Stimulated activated CD8-positive, alpha-beta memory T cell treated with anti-CD3 and anti-CD28 coated beads, Interleukin-15, amount 100 ng/mL, for 1 hour (primary cell): ENCODE measurements at places on chromosomes 5 and 9.
A peak's percentile ranks its signal among the peaks of the same experiment; 100 is the strongest.

- DNase-seq, result no peak
These were observed 65.8 kb downstream of the FSTL4 start for GRCh38 chr5:133546500-133546899.

- no peak for DNase-seq
These were observed 59.9 kb downstream of the IRX2 start for GRCh38 chr5:2691530-2691929.

GRCh38 chr5:174636094-174636493, 88.3 kb upstream of the MSX2 start:
- no peak for DNase-seq

DNA sequence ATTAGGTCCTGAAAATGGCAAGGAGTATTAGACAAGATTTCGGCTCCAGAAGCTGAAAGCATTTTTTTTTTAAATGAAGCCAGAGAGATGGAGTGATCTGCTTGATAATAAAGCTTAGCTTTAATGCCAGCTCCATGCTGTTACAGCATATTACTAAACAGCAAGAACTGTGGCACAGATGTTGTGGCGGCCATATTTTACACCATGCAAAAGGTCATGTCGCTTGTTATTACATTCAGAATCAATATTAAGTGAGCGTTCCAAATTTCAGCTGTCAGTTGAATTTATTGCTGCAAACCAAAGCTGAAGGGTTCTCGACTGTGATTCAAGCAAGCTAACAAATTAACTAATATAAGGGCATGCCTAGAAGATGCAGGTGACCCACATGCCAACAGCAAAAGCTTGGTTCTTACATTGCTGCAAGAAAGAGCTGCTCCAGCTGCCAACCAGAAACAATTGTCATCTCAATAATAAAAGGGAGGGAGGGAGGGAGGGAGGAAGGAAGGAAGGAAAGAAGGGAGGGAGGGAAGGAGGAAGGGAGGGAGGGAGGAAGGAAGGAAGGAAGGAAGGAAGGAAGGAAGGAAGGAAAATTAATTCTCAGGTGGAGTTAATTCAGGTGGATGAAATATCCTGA, 517.7 kb upstream of the WWC1 start:
- no peak for DNase-seq

GRCh38 chr9:123640792-123641222, 284.8 kb downstream of the CRB2 start:
- DNase-seq, result no peak

GRCh38 chr5:157295247-157295646, 29.3 kb downstream of the CYFIP2 start:
- no peak for DNase-seq

GRCh38 chr9:84997472-84997871, 327.9 kb downstream of the NTRK2 start:
- DNase-seq, result no peak

GRCh38 chr9:27800159-27800558, 226.9 kb upstream of the C9orf72 start:
- no peak for DNase-seq

DNA sequence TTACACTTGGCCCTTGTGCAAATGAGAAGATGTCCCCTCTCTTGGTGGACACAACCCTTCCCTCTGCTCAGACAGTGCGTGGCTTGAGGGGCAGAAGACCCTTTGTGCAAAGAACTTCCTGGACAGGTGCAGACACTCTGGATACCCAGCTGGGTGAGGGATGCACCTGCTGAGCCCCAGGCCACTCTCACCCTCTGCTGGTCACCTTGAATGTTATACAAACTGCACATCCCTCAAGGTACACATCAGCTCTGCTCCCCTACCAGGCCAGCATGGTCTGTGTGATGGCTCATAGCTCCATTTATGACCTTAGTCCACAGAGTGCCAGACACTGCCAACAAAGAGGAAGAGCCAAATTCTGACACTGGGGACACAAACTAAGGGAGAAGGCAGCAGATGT, 3.1 kb upstream of the DIRAS2 start:
- DNase-seq, result no peak

DNA sequence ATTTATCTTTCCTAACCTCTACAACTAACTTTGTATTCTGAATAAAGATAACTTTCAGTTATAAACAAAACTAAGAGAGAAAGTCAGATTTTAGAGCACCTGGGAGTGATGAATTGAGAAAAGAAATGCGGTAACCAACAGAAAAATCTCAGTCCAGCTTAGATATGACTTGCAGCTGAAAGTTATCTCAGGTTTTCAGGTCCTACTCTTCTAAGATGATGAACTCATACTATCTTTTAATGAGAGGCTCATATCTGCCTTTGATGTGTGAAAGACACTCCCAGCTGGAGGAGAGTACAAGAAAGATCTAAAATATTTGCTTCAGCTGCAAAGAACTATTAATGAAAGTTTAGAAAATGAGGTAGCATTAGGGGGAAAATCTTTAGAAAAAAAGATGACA, 190.5 kb downstream of the DENND1A start:
- DNase-seq, result no peak

GRCh38 chr9:120708526-120709224, 5.6 kb downstream of the MEGF9 start:
- DNase-seq, result no peak

GRCh38 chr9:37801287-37801850, 772 bp downstream of the DCAF10 start:
- DNase-seq, result no peak

- no peak for DNase-seq
These were observed 152.7 kb downstream of the FSTL4 start for GRCh38 chr5:133459474-133460160.

GRCh38 chr9:16358751-16359150, 511.7 kb downstream of the BNC2 start:
- DNase-seq, result no peak

GRCh38 chr5:172683645-172684471, 42.8 kb downstream of the NEURL1B start:
- DNase-seq, result peak; percentile 32

DNA sequence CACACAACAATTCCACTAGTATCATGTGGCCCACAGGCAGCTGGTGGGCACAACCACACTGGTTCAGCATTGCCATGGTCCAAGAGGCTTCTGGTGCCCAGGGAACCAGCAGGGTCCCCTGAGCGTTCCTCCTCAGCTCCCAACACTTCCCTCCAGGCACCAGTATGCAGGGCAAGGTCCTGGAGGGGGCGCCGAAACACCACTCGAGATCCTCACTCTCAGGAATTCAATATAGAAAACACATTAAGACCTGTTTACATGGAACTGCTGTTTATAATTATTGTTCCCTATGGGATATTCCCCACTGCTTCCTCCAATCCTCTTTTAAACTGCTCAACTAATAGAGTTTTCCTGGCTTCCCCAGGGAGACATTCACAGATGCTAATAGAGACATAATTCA, 91.9 kb upstream of the GABRP start:
- no peak for DNase-seq

- DNase-seq, result no peak
These were observed 11.8 kb downstream of the TBC1D9B start for GRCh38 chr5:179895861-179896260.

DNA sequence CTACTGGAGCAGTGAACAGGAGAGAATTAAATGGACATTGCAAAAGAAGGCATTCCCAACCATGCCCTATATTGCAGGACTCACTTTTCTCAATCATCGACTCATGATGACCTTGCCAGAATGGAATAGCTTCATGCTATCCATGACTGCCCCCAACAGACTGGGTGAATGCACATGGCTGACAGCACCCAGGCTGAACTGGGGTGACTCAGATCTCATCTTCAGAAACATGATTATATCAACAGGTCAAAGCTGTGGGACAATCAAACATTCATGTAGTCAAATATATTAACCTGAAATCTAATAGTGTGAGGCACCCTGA, 34.7 kb upstream of the MIER3 start:
- DNase-seq, result no peak

DNA sequence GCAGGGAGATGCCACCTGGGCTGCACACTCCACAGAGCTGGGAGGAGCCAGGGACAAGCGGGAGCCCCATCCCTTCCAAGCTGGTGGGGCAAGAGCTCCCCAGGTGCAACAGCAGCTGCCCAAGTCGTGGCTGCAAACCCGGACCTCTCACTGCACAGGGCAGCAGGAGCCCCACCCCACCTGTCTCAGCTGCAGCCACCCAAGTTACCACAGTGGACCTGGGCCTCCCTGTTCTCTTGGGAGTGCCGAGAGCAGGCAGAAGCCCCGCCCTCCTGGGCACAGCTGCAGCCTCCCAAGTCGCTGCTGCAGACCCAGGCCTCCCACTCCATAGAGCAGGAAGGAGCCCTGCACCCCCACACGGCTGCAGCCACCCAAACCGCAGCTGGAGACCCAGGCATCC, 374.1 kb upstream of the ACO1 start:
- no peak for DNase-seq

GRCh38 chr5:159385536-159385935, 55.2 kb upstream of the IL12B start:
- DNase-seq, result no peak

GRCh38 chr5:138903130-138903775, 28.1 kb upstream of the LRRTM2 start:
- no peak for DNase-seq

DNA sequence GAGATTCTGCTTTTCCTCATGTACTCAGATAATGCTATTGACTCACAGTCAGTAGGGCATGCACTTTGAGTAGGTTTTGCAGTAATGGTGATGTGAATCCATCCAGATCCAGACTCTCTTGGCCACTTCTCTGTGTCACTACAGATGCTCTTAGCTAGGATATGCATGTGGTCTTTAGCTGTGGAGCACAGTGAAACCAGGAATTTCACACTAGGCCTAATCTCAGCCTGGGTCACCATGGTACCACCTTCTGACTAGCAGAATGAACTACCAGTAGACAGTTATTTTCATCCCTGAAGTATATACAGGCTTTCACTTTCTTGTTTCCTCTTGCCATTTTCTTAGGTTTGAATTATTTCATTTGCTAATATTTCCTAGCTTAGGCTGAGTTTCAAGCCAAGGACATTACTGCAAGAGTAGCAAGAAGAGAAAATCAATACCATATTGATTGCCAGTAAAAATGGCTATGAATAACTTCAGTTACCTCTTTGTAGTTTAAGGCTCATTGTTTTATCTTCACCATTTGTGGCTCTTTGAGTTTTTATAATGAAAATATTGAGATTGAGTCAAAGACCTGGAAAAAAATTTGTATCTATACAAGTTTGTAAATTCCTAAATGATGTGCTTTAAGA, 28.4 kb upstream of the CSNK1G3 start:
- DNase-seq, result no peak

DNA sequence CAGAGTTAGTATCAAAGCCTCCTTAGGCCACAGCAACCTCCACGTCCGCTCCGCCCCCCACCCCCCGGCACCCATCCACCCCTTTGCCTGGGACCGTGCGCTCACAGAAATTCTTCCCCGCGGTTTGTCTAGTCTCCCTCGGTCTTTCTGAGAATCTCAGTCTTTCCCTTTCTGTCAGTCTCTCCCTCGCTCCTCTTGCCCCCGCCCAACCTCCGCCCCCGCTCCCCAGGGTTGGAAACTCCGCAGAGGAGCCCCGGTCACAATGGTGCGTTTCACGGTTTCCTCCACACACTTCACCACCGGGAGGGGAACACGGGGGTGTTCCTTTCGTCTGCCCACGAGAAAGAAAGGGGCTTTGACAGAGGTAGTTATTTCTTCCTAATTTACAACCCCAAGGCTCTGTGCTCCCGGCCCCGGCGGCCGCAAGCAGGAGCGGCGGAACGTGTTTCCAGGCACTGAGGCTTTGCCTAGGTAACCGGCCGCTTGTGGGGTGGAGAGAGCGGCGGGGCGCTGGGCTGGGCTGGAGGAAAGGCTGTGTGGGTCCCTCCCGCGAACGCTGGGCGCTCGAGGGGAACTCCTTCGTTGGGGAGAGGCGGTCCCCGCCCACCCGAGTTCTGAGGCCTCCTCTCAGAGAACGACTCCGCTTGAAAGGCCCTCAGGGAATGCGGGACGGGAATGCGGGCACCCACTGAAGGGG, 2.1 kb downstream of the NR4A3 start:
- peak; percentile 50 for DNase-seq

- no peak for DNase-seq
These were observed 113.7 kb downstream of the LHFPL2 start for GRCh38 chr5:78534905-78535200.

GRCh38 chr9:36870960-36871359, 163.1 kb downstream of the PAX5 start:
- no peak for DNase-seq

DNA sequence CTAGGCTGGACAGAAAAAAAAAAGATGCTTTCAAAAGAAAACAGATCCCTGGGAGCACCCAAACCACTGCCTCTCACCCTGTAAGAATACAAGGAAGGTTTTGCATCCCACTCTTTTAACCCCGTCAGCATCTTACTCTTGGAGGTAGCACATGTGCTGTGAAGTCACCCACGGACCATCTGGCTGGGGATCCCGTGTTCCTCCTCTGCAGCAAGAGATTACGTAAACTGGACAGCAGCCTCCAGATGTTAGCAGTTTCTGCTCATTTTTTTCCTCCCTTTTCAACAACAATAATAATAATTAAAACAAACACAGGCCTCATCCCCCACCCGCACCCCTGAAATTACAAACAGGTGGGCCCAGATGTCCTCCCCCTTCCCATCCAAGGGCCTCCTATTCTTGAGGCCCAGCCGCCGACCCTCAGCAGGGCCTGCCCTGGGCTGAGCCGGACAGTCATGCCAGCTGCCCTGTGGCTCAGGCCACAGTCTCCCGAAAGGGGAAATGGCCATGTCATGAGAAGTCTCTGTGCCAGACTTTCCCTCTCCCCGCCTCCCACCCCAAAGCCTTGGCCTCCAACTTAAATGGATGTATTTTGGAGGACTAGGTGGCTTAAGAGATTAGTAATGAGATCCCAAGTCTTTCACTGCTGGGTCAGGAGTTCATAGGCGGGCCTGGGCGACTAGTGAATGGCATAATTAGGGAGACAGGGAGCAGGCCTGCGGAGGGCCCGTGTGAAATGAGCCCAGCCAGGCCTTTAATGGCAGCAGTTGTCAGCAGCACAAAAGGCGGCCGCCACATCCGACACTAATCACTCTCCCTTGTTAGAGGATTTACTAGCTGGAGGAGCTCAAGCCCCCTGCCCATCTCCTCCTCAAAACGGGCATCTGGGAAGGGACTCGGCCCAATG, 165.1 kb downstream of the PAPPA start:
- no peak for DNase-seq

GRCh38 chr9:87497080-87497603, 525 bp upstream of the DAPK1 start:
- no peak for DNase-seq

- DNase-seq, result no peak
These were observed 148.8 kb upstream of the ADAMTSL1 start for GRCh38 chr9:18324928-18325745.

- DNase-seq, result no peak
These were observed 129.3 kb upstream of the STC2 start for GRCh38 chr5:173457482-173457881.
